RPMI8226 (cell line): ENCODE measurements at places on chromosomes 1 and 21.

GRCh38 chr1:91925644-91926435 lies 23.4 kb upstream of the BRDT start:
- DNase-seq, result no peak

GRCh38 chr1:223339861-223340260 lies 24.1 kb downstream of the SUSD4 start:
- DNase-seq, result no peak

- no peak for DNase-seq
Observed at GRCh38 chr1:57748719-57749118, 324.9 kb upstream of the DAB1 start.

DNA sequence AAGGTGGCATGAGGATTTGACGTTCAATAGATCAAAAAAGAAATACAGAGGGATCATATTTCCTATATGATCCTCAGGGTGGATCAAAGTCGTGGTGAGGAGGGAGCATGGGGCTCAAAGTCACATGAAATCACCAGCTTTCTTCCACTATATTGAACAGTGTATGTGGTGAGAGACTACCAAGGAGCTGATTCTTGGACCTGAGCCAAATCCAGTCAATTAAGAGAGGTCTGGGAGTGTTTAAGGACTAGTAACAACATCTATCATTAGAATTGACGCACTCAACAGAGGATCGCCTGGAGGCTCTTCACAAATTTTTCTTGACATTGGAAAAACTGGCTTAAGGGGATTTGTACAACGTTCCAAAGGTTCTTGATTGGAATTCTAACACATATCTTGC lies 267.7 kb upstream of the PROX1 start:
- no peak for DNase-seq

DNA sequence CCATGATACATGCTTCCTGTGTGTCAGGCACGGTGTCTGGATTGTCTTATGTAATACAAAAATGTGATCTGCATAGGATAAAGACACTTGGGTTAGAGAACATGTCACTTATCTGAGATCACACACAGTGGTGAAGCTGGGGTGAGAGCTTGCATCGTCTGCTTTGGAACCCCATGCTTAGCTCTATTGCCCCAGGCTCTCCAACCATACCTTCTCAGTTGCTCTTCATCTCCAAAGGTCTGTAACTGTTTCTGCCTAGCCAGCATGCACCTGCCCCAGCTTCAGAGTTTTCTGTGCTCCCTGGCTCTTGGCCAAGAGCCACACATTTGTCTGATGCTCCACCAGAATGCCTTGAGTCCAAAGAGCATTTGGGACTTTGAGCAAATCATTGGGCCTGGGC lies 93.9 kb upstream of the COG2 start:
- DNase-seq, result peak; percentile 57
